ENCODE measurements at places on chromosomes 7 and 10. TPM values are rescaled to one million over a fixed set of nuclear protein-coding genes. Genes with fewer than 3 reads are reported as not detected.

DNA sequence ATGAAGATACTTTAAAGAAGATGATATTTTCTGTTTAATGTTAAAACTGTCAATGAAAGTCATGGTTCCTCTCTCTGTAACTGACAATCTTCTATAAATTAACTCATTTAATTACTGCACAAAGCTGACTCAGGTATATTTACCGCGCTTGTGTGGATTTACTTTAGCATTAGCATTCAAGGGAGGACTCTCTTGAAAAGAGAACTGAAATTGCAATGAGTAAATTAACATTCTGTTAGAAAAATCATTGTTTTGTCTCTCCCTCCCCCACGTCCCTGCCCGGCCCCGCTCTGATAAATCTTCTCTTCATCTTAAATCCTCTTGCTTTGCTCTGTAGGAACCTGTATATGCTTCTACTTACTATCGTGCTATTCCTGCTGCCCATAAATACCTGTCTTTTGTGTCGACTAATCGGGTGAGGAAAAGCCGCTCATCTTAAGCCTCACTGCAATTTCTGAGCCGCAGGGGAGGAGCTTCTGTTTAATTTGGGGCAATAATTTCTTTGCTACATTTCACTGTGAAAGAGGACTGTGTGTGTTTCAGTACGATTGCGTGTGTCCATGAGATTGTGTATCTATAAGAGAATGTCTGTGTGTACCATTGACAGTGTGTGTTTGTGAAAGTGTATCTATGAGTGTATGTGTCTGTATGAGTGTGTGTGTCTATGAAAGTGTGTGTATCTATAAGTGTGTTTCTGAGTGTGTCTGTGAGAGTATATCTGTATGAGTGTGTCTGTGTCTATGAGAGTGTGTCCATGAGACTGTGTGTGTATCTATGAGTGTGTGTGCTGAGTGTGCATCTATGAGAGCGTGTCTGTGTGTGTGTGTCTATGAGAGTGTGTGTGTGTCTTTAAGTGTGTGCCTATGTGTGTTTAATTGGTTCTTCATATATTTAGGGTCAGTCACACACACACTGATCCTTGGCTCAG, 46.5 kb upstream of the LYZL2 start:
- no peak for DNase-seq

DNA sequence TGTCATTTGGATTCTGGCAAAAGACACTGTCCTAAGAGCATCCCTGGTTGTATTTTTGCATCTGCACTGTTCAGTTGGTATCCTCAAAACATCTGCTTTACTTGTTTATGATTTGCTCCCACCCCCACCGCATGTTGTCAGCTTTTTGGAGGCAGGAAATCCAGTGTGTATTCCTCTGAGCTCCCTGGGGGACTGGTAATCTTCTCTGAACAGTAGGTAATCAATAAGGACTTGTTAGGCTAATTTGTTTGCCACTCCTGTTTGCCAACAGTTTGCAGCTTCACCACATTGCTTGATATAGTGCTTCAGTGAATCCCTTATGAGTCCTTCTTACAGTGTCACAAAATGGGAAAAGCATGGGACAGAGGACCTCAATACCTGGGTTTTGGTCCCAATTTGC, 49.1 kb downstream of the FEZF1 start:
- no peak for DNase-seq

- no peak for DNase-seq
Observed at GRCh38 chr10:16439295-16439694, 2.5 kb downstream of the PTER start.

- DNase-seq = no peak
Observed at GRCh38 chr7:42107484-42108240, 129.3 kb downstream of the GLI3 start.

- no peak for DNase-seq
Observed at GRCh38 chr10:84416245-84416555, 87.8 kb downstream of the CCSER2 start.

The SFTPA2 gene
- total RNA-seq = not detected

The WDR86 gene
- total RNA-seq = not detected
